ENCODE measurements at places on chromosomes 7 and 10. TPM values are rescaled to one million over a fixed set of nuclear protein-coding genes. Genes with fewer than 3 reads are reported as not detected.

- DNase-seq: no peak
These were observed 1037.1 kb downstream of the GATA3 start for GRCh38 chr10:9091530-9092093.

DNA sequence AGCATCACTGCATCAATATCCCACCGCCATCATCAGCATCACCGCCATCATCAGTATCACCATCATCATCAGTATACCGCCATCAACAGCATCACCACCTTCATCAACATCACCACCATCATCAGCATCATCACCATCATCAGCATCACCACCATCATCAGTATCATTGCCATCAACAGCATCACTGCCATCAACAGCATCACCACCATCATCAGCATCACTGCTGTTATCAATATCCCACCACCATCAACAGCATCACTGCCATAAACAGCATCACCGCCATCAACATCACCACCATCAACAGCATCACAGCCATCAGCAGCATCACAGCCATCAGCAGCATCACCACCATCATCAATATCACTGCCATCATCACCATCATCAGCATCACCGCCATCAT is 115.8 kb downstream of the RGS10 start:
- DNase-seq: no peak

DNA sequence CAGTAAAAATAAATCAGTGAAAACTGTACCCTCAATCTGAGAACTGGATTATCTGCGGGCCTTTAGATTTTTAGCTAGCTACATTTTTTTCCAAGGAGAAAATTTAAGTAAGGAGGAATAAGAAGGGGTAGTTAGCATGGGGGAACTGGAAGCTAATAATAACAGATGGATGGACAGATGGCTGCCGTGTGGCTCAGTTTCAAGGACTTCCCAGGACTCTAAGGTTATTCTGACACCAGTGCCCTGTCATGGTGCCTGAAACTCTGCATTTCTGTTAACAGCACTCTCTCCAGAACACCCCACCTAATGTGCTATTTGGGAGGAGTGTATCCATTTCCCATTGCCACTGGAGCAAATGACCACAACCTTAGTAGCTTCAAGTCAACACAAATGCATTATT is 75.7 kb upstream of the PDE1C start:
- DNase-seq: no peak

DNA sequence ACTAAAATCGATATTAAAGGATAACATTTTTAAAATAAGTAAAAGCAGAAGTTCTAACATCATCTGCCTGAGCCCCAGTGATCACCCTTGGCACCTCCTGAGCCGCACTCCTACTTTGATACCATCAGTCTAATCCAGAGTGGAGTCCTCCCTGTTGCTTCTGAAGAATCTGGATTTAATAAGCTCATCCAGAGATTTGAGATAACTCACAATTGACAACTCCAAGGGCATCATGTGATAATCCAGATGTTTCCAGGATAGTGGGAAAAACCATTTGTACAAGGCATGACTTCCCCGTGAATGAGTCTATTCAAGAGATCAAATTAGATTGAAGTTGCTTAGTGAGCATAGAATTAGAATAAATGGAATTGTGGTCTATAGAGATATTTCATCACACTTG is 475.8 kb upstream of the C7orf33 start:
- DNase-seq: no peak

DNA sequence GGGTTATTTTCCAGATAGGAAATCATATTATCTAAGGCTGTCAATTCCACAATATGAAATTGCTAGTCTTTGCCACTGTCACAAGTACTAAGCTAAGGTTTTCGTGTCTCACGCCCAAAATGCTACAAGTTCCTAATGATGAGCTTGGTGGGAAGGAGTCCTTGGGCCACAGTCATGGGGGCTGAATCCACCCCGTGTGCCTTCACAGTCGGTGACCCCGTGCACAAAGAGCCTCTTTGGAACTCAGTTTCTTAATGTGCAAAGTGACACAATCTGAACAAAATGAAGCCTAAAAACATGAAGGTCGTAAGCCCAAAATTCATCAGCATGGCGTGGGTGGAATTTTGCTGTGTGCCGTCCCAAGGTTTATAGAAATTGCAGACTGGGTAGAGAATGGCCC is 337.0 kb upstream of the GALNT17 start:
- no peak for DNase-seq

- no peak for DNase-seq
These were observed 155.7 kb downstream of the TCERG1L start for GRCh38 chr10:131155876-131156230.

DNA sequence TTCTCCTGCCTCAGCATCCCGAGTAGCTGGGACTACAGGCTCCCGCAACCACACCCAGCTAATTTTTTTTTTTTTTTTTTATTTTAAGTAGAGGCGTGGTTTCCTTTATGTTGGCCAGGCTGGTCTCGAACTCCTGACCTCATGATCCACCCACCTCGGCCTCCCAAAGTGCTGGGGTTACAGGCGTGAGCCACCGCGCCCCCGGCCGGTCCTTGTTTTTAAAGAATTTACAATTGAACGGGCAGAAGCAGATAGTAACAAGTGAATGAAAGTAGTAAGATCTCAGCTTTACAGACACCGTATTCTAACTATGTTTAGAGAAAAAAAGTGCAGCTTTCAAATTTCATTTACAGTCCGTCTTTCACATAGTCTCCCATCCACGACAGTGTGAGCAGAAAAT is 112.5 kb upstream of the VWC2 start:
- DNase-seq: no peak

DNA sequence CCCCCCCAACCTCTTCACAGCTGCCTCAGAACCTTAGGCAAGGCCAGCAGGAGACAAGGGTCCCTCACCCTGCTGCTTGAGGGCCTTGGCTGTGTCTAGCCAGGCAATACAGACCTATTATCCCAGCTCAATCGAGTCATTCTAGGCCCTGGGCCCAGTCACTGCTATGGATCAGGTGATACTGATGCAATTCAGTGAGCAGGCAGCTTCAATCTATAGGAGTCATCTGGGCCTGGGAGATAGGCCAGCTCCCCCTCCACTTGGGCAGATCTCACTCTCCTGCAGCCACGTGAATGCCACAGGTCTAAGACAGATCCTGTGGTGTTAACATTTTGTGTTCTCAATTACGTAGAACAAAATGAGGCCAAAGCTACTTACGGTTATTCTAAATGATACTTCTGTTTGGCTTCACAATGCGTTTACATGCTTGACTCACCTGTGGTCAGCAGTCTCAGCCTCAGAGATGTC is 68.0 kb upstream of the LRRC4 start:
- peak; percentile 13 for DNase-seq

DNA sequence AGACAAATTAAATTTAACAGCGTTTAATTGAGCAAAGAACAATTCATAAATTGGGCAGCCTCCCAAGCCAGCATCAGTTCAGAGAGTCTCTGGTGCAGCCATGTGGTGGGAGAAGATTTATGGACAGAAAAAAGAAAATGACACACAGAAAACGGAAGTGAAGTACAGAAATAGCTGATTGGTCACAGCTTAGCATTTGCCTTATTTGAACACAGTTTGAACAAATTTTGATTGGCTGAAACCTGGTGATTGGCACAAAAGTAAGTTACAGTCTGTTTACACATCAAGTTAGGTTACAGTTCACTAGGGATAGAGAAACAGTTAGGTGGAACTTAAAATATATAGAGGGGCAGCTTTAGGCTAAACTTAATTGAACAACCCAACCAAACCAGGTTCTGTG is 720.1 kb downstream of the TYW1 start:
- DNase-seq: no peak

GRCh38 chr10:70433581-70434280 is 7.8 kb downstream of the NODAL start:
- no peak for DNase-seq

DNA sequence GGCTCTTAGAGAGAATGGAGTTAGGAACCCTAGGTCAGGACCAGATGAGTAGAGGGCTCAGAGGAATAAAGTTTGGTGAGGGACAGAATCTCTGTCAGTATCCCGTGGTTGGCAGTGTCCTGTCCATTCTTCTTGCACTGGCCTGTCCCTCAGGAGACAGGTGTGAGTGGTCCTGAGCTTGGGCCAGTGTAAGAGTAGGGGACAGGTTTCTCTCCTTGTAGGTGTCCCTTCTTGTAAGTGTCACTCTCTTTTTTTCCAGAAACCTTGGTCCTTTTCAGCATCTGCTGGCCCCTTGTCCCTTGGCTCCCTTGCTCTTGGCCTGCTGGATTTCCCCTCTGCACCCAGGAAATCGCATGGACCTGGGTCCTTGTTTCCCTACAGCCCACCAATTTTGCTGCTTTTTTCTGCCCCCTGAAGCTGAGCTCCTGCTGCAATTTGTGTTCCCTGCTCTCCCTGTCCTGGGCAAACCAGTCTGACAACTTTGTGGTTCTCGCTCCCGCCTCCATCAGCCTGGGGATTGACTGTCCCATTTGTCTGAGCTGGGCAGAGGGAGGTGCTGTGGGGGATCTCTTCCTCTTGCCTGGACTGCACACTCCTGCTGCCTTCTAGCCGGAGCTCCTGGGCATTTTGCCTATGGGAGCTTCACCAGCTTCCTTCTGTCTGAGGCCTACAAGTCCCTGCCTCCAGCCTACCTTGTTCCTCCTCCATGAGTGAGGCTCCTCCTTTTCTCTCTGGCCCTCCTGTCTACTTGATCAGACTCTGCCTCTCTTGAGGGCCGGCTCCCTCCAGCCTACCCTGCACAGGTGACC is 6.5 kb downstream of the TSPAN14 start:
- no peak for DNase-seq

GRCh38 chr7:49424109-49424508 is 349.3 kb upstream of the VWC2 start:
- no peak for DNase-seq

Gene PLCE1
- 0.32 TPM for total RNA-seq

Gene STAMBPL1
- 120 TPM for total RNA-seq

Gene OIT3
- under 0.01 TPM for total RNA-seq

Gene OGDHL
- 0.32 TPM for total RNA-seq

Gene PRRT4
- not detected for total RNA-seq

Gene COL17A1
- not detected for total RNA-seq

Gene HBP1
- 53.1 TPM for total RNA-seq

All from fibroblast of villous mesenchyme (primary cell).